ENCODE measurements at places on chromosomes 1 and 21.

- DNase-seq, result no peak
Measured at GRCh38 chr1:6273380-6273891, 12.5 kb upstream of the GPR153 start.

- DNase-seq, result no peak
Measured at GRCh38 chr1:66078412-66078811, 285.7 kb downstream of the PDE4B start.

GRCh38 chr1:38134294-38134755 is 87.7 kb upstream of the POU3F1 start:
- DNase-seq, result no peak

GRCh38 chr21:15199414-15200383 is 134.9 kb upstream of the NRIP1 start:
- DNase-seq, result no peak

- DNase-seq, result no peak
Measured at GRCh38 chr1:6703016-6703415, 1.4 kb upstream of the DNAJC11 start.

DNA sequence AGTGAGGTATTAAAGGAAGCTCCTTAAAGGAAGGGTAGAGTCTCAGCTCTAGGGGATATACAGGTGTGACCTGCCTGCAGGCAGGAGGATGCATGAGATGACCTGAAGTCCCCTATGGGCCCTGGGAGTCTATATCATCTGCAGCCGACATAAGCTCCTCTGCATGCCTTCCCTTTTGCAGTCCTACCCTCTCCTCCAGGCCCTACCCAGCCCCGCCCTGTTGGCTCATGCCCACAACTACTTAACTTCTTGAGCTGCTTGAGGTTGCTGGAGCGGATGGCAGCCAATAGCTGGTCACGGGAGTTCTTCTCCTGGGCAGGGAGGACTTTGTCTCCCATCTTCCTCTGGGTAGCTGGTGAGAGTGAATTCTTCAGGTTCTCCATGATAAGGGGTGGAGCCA is 10.3 kb downstream of the SHISA4 start:
- DNase-seq, result no peak

Measured in activated gamma-delta T cell treated with anti-CD3 and anti-CD28 coated beads, Interleukin-2, amount 50 U/mL, for 16 hours (primary cell).